ENCODE measurements at places on chromosomes 2 and 18.

GRCh38 chr18:9792565-9793245 lies 84.6 kb downstream of the RAB31 start:
- peak; percentile 43 for DNase-seq

GRCh38 chr2:164739966-164740365 lies 101.7 kb downstream of the COBLL1 start:
- peak; percentile 44 for DNase-seq

GRCh38 chr2:73089270-73090030 lies 17.9 kb upstream of the SFXN5 start:
- DNase-seq, result no peak

DNA sequence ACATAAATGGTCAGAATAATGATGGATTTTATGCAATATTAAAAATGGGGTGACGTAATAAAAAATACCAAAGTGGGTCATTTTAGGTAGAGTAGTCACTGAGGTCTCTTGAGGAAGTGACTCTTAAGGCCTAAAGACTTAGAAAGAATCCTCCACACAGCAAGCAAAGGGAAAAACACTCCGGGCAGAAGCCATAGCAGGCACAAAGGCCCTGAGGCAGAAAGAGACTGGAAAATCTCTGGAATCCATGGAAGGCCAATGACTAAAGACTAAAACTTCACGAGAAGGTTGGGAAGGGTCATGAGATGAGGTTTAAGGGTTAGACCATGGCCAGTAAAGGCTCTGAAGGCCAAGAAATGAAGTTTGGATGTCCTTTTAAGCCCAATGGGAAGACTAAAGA lies 36.9 kb downstream of the MAIP1 start:
- no peak for DNase-seq

GRCh38 chr18:15005313-15006130 lies 257.6 kb downstream of the ANKRD30B start:
- DNase-seq, result no peak

GRCh38 chr2:207891086-207891844 lies 121.6 kb upstream of the FZD5 start:
- DNase-seq, result no peak

- DNase-seq, result no peak
These were observed 226.0 kb upstream of the NETO1 start for GRCh38 chr18:73093687-73094250.

DNA sequence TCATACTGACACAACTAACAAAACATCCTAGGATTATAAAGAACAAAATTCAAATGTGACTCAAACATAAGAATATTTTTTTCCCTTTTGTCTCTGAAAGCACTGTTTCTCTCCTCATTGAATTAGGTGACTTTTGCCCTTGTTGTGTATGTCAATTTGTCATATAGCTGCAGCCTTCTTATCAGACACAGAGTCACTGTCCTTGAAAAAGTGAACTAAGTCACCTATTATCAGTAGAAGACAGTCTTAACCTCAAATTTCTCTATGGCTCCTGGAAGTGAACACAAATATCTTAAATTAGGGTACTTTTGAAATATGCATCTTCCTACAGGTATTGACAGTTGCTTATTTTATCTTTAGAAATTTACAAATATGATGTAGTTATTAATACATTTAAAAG lies 360.6 kb downstream of the NBAS start:
- DNase-seq, result no peak

GRCh38 chr2:121860758-121861227 lies 105.3 kb downstream of the TSN start:
- DNase-seq, result no peak

All from suppressor macrophage (primary cell).